DMS 273 treated with DMSO at 0.1 percent for 48 hours (cell line): ENCODE measurements at places on chromosomes 7 and 10.

DNA sequence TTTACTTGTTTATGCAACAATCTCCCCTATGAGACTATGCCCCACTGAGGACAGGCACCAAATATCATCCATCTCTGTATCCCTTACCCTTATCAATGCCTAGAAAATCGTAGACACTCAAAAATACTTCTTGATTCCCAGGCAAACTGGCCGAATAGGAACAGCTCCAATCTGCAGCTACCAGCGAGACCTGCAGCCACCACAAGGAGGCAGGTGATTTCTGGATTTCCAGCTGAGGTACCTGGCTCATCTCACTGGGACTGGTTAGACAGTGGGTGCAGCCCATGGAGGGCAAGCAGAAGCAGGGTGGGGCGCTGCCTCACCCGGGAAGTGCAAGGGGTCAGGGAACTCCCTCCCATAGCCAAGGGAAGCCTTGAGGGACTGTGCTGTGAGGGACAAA lies 10.8 kb upstream of the PPP1R3C start:
- DNase-seq, result no peak

DNA sequence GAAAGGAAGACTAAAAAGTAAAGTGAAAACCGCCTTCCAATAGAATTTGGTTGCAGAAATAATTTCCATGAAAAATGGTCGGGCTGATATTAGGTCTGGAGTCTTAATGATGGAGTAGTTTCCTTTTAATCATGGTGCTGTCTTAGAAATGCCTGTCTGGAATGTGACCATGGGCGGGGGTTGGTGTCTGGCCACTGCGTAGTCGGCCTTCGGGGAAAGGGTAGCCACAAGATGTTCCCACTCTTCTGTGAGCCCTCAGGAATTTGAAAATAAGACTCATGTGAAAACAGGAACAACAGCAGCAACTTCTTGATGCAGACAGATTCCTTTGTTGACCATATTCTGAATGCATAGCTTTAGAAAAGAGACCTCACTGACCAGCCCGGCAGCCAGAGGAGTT lies 176.8 kb downstream of the KIAA1217 start:
- no peak for DNase-seq

DNA sequence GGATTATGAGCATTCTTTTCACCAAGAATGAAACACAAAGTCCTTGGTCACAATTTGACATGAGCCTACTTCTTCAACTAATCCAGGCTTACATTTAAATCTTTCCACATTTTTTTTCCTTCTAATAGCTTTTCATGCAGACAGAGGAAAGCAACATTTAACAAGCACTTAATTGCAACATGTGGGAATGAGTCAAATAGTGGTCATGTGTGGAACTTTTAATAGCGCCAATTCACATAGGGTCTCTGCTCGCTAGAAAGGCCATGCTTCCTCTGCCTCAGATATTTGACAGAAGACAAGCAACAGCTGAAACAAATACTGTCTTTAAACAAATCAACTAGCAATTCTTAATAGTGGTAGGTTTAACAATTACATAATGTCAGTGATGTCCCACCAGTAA lies 285.9 kb upstream of the ETV1 start:
- DNase-seq, result no peak

- no peak for DNase-seq
Observed at GRCh38 chr10:76786504-76787072, 851.0 kb downstream of the KCNMA1 start.

GRCh38 chr7:28076423-28077200 lies 104.0 kb downstream of the JAZF1 start:
- DNase-seq, result no peak

- DNase-seq, result no peak
Observed at GRCh38 chr7:74554178-74554577, 100.5 kb downstream of the GTF2IRD1 start.

GRCh38 chr10:98886686-98887085 lies 349.0 kb downstream of the HPSE2 start:
- DNase-seq, result no peak

DNA sequence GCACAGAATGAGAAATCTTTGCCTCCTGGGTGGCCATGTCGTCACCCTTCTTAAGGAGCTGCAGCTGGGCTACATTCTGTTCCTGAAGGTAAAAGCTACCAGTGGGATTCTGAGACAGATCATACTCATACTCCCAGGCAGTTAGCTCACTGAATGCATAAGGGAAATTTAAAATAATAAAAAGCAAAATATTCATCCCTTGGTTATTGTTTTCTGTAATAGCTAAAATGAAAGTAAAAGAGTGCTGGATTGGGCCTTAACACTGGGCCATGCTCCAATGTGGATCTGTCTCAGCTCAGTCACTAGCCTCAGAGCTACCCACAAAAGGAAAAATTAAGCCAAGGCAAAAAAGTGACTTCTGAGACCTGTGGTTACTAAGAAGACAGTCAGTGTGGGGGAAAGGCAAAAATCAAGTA lies 8.9 kb upstream of the DYNC2I1 start:
- no peak for DNase-seq

GRCh38 chr10:132510174-132510611 lies 27.4 kb upstream of the INPP5A start:
- no peak for DNase-seq

DNA sequence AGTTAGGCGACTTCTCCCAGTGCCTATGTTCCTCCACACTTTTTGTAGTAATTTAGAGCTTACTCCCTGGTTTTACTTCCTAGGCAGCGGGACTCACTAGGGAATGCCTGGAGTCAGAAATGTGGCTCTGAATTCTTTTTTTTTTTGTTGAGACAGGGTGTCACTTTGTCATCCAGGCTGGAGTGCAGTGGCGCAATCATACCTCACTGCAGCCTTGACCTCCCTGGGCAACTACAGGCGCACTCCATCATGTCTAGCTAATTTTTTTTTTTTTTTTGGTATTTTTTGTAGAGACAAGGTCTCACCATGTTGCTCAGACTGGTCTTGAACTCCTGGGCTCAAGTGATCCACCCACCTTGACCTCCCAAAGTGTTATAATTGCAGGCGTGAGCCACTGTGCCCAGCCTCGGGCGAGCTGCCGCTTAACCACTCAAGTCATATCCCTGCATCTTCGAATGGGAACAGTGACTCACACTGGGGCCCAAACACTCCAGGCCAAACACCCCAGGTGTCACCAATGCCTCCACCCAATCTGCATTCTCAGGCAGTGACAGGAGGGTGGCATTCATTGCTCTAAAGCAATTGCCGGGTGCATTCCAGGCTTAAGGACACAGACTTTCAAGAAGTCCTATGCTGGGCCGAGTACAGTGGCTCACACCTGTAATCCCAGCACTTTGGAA lies 19.6 kb downstream of the RGS10 start:
- DNase-seq, result no peak

DNA sequence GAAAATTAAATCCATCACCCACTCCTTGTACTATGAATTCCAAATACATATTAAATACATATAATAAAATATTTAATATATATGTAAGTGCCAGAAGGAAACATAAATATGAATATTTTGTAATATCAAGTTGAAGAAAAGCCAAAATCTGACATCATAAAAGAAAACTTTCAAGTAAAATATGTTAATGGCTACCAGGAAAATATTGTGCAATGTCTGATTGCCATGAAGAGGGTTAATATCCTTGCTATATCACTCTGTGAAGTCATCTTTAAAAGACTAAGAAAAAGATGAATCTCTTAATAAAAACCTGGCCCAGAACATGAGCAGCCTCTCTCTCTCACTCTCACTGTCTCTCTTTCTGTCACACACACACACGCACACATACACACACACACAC lies 130.2 kb downstream of the EGFR start:
- DNase-seq, result no peak

- no peak for DNase-seq
Observed at GRCh38 chr10:6995341-6995740, 415.3 kb upstream of the PRKCQ start.

GRCh38 chr7:158957921-158958491 lies 101.6 kb downstream of the DYNC2I1 start:
- DNase-seq, result no peak

GRCh38 chr7:158997471-158997870 lies 141.1 kb downstream of the DYNC2I1 start:
- DNase-seq, result no peak
